ENCODE measurements at places on chromosomes 12 and 14.

- no peak for DNase-seq
Observed at GRCh38 chr12:126830778-126831680, 1435.9 kb upstream of the TMEM132C start.

DNA sequence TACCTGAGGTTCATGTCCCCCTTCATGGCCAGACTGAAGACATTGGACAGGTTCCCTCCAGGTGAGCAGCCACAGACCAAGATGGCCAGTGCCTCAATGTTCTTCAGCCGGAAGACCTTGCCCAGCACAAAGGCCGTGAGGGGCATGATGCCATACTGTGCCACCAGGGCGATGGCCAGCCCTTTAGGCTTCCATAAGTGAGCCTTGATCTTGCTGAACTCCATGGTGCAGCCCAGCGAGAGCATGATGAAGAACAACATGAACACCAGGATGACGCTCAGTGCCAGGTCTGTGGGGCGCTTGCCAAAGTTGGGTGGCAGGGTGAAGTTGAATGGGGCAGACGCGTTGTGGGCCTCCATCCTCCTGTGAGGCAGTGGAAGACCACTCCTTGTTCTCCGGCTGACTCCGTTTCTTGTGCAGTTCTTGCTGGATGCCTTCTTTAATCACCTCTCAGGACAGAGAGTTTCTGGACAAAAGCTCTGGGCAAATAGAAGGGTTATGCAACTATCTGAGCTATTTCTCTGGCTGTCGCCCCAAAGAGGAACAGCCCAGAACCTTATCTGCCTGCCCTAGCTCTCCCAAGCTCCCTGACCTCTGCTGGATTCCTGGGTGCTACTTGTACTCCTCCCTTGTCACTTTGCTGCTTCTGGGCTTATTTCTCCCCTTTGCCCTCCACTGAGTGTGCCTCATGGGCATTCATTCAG is at the start of gene SLC10A1:
SLC10A1 (minus strand) TSS at position 445 of the 704 bp plus-strand sequence; CDS start at position 359, 86 bp downstream.
- DNase-seq: no peak

DNA sequence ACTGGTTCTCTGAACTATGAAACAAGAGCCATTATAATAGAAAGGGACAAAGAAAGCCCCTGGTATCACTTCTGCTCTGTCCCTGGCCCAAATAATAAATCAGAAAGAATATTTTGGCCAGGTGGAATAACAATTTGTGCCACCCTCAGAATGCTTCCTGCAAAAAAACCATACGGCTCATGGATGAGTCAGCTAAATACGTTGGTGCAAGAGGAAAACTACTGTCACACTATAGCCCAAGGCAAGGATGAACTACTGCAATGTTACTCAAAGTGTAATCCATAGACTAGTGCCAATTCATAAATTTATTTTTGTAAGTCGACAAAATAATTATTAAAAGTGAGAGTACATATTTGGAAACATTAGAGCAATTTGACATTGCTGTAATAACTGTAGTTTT is 68.2 kb downstream of the ANKS1B start:
- DNase-seq: no peak

DNA sequence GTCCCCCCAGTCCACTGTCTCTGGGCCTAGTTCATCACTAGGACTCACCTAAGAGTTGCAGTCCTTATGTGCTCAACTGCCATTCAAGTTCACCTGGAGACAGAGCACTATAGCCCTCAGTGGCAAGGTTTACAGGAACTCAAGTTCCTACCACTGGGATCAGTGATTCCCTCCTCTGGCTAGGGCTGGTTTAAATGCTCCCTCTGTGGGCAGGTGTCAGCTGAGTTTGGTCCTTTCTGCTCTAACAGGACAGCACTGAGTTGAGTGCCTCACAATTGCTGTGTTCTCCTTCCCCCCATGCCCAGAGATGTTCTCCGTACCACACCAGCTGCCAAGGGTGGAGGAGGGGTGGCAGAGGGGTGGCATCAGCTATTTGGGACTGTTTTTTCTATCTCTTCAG is 20.8 kb upstream of the SAV1 start:
- DNase-seq: no peak

- DNase-seq: no peak
Observed at GRCh38 chr14:75990297-75990696, 4.7 kb downstream of the IFT43 start.

DNA sequence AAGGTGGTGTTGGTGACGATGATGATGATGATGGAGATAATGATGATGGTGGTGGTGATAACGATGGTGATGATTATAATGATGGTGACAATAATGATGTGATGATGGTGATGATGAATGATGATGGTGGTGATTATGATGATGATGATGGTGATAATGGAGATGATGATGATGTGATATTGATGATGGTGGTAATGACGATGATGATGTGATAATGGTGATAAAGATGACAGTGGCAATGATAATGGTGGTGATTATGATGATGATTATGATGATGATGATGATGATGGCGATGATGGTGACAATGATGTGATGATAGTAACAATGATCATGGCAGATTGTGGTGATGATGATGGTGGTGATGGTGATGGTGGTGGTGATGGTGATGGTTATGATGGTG is 518.0 kb downstream of the GLT1D1 start:
- DNase-seq: no peak

- no peak for DNase-seq
Observed at GRCh38 chr12:104680070-104680469, 223.3 kb downstream of the CHST11 start.

DNA sequence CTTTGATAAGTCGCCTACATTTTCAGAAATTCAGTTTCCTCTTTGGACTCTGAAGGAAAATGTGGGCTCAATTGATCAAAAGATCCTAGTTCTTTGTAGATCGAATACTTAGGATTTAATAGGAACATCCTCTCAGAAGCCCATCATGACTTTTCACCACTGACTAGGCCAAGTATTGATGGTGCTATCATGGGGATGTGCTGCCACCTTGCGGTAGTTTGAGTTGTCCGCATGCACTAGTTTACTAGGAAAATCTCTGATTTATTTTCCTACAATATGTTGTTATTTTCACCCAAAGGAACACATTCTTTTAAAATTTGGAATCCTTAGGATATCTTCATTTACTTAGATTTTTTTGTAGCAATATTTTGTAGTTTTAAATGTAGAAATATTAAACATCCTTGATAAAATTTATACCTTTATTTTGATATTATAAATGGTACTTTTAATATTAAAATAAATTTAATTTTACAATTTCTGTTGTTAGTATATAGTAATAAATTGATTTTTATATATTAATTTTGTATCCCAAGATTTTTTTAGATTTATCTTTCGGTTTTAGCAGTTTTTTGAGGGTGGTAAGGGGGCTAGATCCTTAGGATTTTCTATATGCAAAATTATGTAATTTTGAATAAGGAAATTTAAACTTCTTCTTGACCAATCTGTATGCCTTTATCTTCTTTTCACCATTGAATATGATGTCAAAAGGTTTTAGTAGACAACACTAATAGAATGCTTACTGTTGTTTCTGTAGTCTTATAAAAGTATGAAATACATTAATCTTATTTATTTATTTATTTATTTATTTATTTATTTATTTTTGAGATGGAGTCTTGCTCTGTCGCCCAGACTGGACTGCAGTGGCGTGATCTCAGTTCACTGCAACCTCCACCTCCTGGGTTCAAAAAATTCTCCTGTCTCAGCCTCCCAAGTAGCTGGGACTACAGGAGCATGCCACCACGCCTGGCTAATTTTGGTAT is 52.9 kb upstream of the OR9K2 start:
- DNase-seq: no peak

- peak; percentile 75 for DNase-seq
Observed at GRCh38 chr14:105418269-105419194, 1.1 kb upstream of the MTA1 start.

- DNase-seq: no peak
Observed at GRCh38 chr12:65123435-65124063, 2.4 kb upstream of the WIF1 start.

GRCh38 chr14:85186082-85186481 is 343.9 kb upstream of the FLRT2 start:
- no peak for DNase-seq

DNA sequence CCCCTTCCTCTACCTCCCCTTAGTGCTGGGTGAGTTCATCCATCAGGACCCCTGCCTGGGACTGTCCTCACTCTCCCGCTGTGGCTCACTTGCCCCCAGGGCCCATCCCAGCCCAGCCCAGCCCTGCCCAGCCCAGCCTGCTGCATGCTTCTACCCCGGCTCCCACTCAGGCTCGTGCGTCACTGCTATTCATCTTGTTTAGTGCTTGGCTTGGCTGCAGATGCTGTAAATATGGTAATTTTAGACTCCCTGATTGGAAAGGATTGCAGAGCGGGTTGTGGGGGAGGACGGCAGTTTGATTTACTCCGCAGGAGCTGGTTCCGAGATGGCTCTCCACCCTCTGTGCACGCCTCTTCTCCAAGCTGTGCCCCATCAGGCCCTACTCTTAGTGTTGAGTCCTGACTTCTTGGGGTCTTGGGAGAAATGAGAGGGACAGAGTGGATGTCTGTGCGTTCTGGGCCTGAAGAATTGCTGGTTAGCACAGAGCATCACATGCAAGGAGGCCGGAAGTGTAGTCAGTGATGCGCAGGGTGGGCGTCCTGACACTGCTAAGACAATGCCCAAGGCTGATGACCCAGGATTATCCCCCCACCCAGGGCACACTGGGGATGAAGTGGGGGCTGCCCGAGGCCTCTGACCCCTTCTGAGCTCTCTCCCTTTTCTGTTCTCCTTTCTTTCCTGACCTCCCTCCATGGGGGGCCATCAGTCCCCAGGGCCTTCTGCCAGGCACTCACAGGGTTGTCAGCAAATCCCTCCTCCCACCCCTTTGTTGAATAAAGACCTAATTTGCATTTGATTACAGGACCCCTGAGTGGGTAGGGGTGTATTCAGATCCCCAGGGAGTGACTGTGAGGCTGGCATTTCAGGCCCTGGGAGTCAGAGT is 244.4 kb downstream of the ZFP36L1 start:
- peak; percentile 97 for DNase-seq

DNA sequence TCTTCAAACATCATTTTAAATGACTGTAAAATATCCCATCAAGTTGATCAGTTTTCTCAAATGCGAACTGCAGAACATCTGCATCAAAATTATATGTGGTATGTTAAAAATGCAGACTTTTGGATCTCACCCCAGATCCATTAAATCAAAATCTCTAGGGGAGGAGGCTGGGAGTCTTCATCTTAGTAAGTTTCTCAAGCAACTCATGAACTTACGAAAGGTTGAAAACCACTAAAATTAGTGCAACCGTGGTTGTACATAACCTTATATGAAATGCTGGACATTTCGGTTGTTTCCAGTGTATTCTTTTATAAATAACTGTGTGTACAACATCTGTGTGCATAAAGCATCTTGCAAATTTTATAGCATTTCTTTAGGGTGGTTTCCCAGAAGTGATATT is 39.2 kb downstream of the ZFP36L1 start:
- no peak for DNase-seq

DNA sequence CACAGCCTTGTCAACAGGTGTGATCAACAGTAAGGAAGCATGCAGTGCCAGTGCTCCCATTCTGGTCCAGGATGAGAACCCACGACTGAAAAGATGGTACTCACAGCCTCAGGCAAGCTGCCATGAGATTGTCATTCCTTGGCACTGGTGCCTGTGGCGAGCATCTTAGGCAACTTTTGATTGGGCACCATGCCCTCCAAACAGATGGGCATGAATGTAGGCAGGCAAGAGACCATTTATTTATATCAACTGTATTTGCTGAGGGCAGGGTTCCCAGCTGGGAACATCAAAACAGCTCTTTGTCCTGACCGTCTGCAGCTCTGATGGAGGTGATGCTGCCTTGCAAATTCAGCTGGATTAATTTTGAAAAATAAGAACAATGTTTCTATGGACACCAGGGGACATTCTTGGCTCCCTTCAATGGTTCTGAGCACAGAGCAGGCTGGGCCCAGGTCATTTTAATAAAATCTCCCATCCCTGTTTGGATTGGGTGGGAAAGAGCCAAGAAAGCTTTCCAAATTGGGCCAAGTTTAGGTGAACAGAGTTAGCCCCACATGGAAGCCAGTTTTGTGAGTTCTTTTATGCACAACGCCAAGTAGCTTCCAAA is 522.5 kb downstream of the RMST start:
- no peak for DNase-seq

DNA sequence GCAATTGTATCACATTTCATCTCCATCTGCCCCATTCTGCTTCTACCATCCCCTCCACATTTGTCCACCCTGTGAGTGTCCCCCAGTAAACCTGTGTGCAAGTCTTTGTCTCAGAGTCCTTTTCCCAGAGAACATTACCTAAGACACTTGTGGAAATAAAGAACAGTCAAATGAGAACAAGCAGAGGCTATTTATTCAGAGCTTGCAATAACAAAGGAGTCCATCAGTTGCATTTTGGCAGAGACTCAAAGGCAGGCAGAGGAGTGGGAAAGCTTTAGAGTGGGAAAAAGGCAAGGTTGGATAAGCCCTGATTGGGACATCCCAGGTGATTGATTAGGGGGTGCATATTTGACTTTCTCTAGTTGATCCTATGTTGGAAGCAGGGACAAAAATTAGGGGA is 18.2 kb upstream of the PPFIBP1 start:
- DNase-seq: no peak

- no peak for DNase-seq
Observed at GRCh38 chr14:70919774-70920173, 12.5 kb downstream of the PCNX1 start.

GRCh38 chr12:71642264-71642663 is 21.4 kb downstream of the ZFC3H1 start:
- no peak for DNase-seq

GRCh38 chr12:38350342-38351174 is 34.0 kb downstream of the ALG10B start:
- DNase-seq: no peak

DNA sequence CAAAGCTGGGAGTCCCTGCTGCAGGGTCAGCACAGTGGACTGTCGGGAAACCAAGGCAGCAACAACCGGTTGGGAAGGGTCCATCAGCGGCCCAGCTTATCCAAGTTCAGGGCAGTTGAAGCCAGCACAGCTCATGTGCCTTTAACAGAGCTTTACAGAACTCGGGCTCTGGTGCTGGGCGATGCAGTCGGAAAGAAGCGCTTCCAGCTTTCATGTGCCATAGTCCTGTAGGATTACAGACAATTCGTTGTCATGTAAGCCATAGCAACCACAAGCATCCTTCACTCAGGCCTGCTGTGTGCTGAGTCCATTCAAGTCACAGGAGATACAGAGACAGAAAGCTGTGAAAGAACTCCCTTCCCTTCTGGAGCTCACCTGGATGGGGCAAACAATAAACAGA is 3.5 kb upstream of the FAM181A start:
- no peak for DNase-seq

Data from coronary artery (tissue), 2 donors.